Left lobe of liver (tissue), 2 donors: ENCODE measurements at places on chromosomes 6 and 20. TPM values are rescaled to one million over a fixed set of nuclear protein-coding genes. Genes with fewer than 3 reads are reported as not detected.

DNA sequence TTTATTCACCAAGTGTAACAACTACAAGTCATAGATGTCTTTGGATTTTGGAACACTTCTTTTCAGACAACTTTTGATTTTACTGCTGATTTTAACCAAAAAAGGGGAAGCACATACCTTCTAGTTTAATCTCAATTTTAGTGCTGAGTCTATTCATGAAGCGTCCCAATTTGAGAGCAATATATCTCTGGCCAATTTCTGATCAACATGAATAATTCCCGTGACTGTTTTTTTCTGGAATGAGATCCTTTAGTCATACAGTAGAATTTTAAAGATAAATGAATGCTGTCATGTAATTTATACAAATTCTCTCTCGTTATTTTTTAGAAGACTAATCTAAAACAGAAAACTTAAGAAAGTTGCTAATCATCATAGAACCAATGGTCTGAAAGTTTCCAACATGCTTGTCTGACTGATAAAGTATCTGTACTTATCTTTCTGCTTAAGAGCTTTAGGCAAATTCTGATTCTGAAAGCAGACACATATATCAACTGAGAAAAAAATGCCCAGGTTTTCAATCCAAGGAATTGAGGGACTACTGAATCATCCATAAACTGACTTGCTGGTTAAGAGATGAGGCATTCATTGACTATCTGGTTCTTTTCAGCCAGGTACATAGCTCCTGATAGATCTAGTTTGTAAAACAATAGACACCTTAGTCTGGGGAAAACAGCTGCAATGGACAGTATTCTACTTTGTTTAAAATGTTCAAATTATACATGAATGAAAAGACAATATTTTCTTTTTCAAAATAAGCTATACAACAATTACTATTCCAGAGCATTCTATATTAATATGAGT is 657.5 kb downstream of the RFPL4B start:
- no peak for DNase-seq

DNA sequence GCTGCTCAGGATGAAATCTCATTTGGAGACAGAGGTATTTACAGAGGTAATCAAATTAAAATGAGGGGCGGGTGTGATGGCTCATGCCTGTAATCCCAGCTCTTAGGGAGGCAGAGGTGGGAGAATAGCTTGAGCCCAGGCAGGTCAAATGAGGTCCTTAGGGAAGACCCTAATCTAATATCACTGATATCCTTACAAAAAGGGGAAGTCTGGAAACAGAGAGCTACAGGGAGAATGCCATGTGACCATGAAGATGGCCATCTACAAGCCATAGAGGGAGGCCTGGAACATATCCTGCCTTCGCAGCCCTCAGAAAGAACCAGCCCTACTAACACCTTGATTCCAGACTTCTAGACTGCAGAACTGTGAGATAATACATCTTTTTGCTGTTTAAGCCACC is 8.3 kb downstream of the MTCL3 start:
- no peak for DNase-seq

DNA sequence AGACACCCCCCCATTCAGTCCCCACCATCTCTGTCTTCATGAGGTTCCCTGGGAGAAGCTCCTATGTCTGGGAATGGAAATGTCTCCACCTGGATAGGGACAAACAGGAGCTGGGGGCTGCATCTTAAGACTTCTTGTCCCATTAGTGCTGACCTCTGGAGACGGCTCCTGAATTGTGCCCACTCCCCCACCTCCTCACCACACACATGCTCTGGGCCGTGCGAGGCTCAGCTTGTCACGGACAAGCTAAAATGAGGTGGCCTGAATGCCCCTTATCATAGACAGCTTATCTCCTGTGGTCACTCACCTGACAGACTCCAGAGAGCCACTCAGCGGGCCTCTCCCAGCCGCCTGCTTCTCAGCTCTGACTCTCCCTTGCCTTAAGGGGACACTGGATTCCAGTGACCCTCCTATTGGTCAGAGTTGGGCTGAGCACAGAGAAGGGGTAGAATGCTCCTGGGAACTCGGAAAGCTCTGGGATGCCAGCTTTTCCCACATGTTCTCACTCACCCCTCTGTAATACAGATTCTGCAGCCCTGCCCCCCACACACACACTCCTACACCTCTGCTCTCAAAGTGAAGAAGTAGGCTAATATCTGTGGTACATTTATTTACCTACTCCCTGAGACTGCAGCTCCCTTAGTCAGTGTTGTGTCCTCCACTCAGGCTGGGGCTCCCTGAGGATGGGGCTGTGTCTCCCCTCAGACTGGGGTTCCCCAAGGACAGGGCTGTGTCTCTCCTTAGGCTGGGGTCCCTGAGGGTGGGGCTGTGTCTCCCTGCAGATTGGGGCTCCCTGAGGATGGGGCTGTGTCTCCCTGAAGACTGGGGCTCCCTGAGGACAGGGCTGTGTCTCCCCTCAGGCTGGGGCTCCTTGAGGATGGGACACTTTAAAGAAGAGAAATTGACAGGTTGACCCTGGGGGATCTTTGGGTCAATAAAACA is 167.5 kb downstream of the VEGFA start:
- peak; percentile 14 for DNase-seq

DNA sequence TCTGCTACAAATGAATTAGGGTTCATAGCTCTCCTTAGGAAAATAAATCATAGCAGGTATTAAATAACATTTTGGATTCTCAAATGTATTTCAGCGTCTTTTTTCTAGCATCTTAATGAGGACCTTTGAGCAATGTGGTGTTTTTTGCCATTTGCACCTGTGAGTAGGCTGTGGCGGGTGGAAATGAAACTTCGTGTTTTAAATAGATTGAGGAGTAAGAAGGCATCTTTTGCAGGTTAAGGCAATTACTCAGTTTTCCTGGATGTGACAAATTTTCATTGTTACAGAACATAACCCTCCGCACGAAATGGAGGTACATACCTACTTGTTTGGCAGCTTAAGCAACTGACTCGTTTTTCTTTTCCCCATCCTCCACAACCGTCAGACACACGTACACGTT is 708.9 kb upstream of the NRSN1 start:
- no peak for DNase-seq

GRCh38 chr6:109454496-109455436 is 806 bp downstream of the MICAL1 start:
- DNase-seq: no peak

DNA sequence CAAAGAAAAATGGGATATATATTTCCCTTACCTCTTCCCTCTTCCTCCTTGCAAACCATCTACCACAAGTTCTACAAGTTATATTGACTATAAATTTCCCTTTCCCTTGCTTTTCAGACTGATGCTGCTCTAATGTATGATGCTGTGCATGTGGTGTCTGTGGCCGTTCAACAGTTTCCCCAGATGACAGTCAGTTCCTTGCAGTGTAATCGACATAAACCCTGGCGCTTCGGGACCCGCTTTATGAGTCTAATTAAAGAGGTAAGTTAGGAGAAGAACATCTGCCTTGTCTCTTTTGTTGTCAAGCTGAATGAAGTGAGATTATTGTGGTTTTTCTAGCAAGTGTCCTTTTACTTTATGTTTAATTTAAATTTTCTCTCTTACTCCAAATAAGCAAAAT is 406.0 kb downstream of the GRIK2 start:
- DNase-seq: no peak

GRCh38 chr6:112429226-112429625 is 82.1 kb downstream of the RFPL4B start:
- no peak for DNase-seq

Gene ISM1
- total RNA-seq: 3.1 TPM

- DNase-seq: peak; percentile 29
Measured at GRCh38 chr6:166935353-166935752, 21.0 kb downstream of the RNASET2 start.

Gene FERMT1
- total RNA-seq: 0.23 TPM

GRCh38 chr6:151413372-151414145 is 22.2 kb upstream of the ZBTB2 start:
- no peak for DNase-seq

DNA sequence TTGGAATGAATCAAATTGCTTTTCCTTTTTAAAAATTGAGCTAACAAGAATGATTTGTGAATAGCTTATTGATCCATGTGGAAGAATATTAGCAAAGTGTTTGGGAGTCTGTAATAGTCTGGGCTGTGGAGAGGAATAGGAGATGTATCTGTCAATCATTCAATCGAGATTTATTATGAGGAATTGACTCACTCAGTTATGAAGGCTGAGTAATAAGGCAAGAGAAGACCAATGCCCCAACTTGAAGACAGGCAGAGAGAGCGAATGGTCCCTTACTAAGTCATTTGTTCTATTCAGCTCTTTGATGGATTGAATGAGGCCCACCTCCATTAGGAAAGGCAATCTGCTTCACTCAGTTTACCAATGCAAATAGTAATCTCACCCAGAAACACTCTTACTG is 403.0 kb downstream of the CD83 start:
- DNase-seq: no peak

- no peak for DNase-seq
Measured at GRCh38 chr6:37518116-37518515, 18.4 kb upstream of the CCDC167 start.

DNA sequence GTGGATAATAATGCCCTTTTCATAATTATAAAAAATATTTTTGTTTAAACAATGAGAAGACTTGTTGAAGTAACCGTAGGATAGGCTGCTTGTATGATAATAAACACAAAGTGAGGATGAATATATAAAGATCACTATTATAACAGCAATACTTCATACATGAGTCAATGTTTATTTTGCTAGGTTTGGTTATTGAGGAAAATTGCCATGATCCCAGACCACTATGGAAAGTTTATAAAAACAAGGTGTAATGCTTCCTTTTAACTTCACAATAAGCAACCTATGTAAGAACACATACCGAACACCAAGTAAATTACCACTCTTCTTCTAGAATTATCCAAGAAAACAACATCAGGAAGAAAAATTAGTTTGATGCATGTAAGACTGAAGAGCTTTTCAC is 495.3 kb upstream of the RNF217 start:
- no peak for DNase-seq

DNA sequence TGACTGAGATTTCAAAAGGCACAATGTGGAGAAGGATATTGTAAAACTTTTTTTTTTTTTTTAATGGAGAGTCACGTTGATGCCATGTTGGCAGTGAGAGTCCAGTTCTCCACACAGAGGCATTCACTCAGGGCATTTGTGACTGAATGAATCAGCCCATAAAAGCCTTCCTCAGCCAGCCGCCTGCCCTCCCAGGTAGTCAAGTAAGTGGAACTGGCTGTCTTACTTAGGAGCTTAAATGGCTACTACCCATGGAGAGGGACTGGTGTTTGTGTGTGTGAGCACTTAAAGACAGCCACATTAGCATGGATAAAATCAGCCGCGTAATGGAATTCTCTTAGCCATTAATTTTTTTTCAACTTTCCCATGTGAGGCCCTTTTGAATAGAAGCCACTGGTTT is 12.6 kb downstream of the AAR2 start:
- no peak for DNase-seq

GRCh38 chr20:58557733-58558342 is 42.6 kb upstream of the APCDD1L start:
- DNase-seq: no peak

GRCh38 chr6:47256361-47256760 is 53.3 kb downstream of the TNFRSF21 start:
- no peak for DNase-seq

DNA sequence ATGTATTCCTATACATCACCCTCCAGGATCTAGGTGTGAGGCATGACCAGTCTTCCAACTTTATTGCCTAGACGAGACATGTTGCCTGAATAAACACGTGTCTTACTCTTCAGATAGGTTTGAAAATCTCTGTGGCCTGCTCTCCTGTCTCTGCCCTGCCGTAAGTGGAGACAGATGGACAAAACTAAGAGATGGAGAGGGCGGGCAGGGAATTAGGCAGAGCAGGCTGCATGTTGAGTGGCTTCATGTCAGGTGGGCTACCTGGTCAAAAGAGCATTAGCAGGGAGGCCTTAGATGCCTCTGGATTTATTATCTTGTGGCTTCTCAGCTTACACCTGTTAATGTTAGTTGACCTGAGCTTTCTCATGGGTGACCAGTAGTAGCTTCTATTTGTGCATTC is 59.0 kb upstream of the TULP4 start:
- no peak for DNase-seq

Gene TENT5A
- 7.8 TPM for total RNA-seq

DNA sequence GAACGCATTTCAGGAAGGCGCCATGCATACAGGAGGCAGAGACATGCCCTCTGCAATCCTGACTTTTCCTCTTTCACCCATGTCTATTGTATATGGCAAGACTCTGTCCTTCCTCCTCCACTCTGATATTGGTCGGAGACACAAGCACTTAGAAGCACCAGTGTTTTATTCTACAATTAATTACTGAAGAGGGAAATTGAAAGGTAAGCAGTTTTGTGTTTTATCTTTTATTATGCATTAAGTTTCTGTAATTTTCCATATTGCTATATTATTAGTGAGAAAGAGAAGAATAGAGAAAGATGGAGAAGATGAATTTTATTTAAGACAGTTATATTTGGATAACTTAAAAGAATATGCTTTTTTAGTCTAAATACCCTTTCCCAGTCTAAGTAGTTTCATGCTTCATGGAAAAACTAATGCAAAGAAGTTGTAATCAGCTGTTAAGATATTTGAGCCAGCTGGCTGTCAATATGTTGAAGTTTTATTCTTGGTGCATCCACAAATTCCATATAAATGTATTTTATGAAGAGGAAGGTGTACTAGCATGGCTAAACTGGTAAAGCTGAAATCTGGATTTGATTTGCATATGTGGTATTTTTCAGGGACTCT is 13.6 kb downstream of the ARID1B start:
- DNase-seq: no peak

- no peak for DNase-seq
Measured at GRCh38 chr6:25971187-25971821, 8.7 kb downstream of the TRIM38 start.

DNA sequence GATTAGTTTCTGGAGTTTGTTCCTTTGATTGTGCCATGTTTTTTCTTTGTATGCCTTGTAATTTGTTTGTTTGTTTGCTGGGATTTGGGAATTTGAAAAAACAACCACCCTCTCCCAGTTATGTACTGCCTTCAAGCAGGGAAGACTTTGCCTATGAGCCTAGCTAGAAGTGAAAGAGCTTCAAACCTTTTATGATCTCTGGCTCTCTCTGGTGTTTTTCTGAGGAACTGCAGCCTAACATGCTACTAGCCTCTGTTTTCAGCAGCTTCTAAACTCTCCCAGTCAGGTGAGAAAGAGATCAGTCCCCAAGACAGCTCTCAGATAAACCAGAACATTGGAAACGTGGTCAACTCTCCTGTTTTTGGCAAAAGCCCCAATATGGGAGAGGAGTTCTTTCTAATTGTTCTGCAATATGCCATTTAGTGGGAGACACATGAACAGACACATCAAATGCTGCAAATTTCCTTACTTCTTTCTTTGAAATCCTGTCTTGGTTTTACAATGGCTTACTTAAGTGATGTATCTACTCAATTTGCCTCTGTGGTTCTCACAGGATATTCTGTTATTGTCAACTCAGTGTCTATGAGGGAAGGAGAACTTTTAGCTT is 58.9 kb upstream of the SERINC1 start:
- DNase-seq: peak; percentile 49

DNA sequence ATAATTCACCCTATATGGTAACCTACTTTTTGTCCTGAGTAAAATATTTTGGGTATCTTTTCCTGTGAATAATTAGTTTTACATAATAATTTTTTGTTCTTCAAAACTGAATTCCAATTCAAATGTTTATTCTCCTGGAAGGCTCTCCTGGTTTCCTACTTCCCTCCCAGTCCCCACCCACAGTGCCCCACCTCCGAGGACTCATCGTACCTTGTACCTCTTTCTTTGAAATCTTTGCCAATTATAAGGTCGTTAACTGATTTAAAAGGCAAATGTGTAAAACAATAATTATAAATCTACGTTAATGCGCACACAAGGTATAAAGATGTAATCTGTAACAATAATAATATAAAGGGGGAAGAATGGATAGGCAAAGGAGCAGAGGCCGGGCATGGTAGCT is 40.5 kb upstream of the VEGFA start:
- no peak for DNase-seq
